ENCODE measurements at places on chromosomes 7 and 10.

- DNase-seq, result no peak
Measured at GRCh38 chr10:22022257-22023032, 18.9 kb upstream of the DNAJC1 start.

DNA sequence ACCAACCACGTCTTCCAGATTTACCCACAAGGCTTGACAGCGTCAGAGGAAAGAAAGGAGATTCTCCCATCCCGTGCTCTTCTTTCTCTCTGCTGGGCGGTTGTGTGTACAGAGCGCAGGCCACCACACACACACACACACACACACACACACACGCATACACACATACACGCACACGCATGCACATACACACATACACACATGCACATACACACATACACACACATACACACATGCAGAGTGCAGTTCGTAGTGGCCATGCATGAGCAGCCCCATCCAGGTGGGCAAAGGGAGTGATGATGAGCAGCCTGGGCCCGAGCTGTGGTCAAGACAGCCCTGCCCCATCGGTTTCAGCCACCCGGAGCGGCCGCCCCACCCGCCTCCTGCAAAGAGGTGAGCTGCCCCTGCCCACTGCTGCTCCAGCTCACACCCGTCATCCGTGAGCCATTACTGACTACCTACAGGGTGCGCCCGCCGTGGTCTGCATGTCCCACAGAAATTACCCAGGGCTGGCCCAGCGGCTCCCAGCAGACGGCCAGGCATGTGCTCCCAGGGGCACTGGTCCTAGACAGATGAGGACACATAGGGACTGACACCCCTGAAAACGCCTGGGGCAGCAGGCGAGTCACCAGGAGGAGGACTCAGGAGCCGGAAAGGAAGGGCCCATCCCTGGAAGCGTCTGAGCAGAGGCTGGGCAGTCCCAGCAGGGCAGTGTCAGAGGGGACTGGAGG, 69.6 kb downstream of the ASB13 start:
- DNase-seq, result no peak

- DNase-seq, result no peak
Measured at GRCh38 chr7:141617280-141617679, 66.1 kb downstream of the AGK start.

- DNase-seq, result peak; percentile 81
Measured at GRCh38 chr10:83166344-83166743, 973.0 kb upstream of the GHITM start.

- no peak for DNase-seq
Measured at GRCh38 chr7:120583899-120584586, 273.9 kb downstream of the TSPAN12 start.

DNA sequence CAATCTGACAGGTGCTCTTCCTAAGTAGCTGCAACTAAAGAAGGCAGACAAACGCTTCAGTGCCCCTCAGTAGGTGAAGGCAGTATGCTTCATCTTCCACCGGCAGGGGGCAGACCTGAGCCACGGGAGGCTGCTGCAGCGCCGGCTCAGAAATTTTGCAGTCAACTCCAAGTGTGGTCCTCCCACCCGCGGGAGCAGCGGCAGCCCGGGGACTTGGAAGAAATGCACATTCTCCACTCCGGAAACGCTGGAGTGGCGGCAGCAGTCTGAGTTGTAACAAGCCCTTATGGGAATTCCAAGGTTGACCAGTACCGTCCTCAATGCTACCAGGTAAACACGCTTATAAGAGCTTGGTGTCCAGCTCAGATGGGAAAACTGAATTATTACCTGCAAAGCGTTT, 3.4 kb downstream of the IGFBP3 start:
- DNase-seq, result peak; percentile 84

GRCh38 chr10:33237736-33238624, 96.5 kb downstream of the NRP1 start:
- no peak for DNase-seq

DNA sequence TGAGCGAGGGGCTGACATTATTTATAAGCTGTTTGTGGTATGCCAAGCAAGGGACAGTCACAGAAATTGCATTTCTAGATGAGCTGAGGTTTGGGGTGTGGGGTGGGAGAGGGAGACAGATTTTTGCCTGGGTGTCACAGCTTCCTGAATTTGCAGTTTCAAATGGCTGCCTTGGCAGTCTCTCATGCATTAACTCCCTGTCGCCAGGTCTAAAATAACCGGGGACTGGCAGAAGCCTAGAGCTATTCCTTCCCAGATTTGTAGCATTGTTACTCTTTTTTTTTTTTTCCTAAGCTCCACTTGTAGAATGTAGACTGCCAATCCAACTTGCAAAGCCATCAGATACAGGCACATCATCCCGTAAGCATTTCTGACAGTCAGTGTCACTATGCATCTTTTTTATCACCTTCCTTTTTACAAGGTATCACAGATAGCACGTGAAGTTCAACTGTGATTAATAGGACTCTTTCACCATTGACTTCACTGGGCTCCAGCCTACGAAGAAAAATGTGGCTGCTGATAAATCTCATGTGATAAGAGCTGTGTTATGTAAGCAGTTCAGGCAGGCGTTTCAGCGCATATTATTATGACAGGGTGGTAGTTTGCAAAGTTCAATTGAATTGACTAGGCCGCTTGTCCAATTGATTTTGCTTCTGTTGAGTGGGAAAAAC, 130.7 kb upstream of the CELF2 start:
- no peak for DNase-seq

- DNase-seq, result no peak
Measured at GRCh38 chr7:112770051-112770450, 20.1 kb downstream of the TMEM168 start.

- DNase-seq, result no peak
Measured at GRCh38 chr7:113921363-113921762, 2.6 kb upstream of the PPP1R3A start.

GRCh38 chr7:95126053-95126709, 198.2 kb downstream of the PON1 start:
- no peak for DNase-seq

- no peak for DNase-seq
Measured at GRCh38 chr10:74586088-74586585, 240.3 kb upstream of the KAT6B start.

DNA sequence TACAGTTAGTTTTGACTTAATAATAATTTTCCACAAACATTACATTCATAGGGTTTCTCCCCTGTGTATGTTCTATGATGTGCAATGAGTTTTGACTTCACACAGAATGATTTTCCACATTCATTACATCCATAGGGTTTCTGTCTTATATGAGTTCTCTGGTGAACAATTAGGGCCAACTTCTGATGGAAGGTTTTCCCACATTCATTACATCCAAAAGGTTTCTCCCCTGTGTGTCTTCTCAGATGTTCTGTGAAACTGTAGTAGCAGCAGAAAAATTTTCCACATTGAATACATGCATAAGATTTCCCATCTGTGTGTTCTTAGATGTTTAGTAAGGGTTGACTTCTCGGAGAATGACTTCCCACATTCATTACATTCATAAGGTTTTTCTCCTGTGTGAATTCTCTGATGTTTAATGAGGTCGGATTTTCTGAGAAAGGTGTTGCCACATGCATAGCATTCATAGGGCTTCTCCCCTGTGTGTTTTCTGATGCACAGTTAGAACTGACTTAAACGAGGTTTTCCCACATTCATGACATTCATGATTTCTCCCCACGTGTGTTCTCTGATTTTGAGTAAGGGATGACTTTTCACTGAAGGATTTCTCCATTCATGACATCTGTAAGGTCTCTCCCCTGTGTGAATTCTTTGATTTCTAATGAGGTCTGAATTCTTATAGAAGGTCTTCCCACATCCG, 118.5 kb downstream of the ZNF33B start:
- DNase-seq, result no peak

DNA sequence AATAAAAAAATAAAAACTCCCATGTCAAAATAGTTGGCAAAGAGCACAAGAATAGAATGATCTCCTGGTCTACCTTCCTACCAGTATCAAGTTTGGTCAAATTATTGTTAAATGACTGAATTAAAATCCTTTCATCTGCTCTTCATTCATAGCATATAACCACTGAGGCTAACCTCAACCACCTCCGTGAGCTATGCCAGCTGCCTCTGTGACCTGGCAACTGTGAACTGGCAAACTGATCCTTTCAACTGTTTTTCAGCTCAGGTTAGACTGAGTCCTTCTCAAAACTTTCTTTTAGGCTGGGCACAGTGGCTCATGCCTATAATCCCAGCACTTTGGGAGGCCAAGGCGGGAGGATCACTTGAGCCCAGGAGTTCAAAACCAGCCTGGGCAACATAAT, 36.1 kb downstream of the NUDCD3 start:
- no peak for DNase-seq

DNA sequence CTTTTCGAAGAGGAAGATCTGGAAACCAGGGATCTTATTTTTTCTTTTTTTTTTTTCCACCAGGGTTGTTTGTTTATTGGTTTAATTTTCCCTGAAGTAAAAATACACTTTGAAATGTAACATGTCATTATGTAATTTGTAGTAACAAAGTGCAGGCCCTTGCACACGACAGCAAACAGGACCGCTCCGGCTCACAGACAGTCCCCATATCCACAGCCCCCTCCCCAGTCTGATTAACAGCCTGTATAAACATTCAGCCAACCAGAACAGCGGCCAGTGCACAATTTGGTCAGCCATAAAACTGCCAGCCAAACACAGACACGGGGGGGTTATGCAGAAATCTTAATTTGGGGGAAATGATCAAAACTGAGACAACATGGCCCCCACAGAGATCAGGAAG, 431.6 kb upstream of the NPVF start:
- DNase-seq, result no peak

DNA sequence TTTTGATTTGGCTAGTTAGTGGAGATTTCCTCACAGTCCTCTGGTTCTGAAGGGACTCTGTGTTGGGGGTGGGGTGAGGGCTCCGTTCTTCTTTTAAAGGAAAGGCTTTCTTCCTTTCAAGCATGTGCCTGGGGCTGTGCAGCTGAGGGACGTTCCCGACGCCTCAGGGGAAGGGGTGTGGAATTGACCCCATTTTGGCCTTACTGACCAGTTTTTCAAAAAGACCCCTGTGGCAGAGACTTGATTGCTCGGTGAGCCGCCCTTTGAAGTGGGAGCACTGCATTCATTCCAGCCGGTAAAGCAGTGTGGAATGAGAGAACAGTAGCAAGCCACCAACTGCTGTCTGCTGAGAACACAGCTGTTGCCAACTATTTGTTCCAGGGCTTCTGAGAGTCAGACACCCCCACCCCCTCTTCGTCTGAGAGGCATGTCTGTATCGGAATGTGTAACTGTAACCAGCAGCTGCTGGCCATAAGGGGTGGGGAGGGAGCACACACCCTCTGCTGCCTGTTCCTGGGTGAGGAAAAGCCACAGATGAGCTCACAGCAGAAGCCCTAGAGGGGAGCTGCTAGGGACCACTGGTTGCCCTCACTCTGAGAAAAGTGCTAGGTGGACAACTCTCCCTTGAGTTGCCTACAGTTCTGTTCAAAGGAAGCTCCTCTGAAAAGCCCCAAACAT, 33.2 kb downstream of the WBP1L start:
- peak; percentile 85 for DNase-seq

DNA sequence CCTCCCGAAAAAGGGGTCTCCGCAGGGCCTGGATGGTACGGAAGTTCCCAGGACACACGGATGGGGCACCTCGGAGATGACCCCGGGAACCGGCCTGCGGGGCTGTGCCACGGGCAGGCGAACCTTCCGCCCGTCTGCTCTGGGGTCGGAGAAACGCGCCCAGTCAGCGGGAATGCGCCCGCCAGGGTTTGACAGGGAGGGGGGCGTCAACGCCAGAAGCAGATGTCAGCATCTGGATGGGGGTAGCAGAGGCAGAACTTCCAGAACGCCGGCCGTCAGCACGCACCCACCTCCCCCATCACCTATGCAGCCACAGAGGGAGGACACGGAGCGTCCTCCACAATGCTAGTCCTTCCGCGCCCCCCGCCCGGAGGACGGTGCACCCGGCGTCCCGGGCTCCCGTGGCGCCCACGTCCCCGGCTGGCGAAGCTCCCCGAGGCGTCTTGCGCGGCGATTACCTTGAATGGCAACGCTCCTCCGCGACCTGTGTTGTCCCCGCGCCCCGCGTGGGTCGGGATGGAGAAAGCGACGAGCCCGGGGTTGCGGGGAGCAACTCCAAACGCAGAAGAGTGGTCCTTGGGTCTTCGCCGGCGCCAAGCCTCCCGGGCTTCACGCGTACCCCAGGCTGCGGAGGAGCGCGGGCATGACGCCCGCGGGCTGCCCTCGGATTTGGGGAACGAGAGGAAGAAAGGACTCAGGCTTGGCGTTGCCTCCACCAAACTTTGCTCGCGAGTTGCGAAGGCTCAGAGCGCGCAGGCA, 561 bp downstream of the FGFR2 start:
- DNase-seq, result peak; percentile 65

- DNase-seq, result no peak
Measured at GRCh38 chr10:6232846-6233724, 30.4 kb downstream of the PFKFB3 start.

- peak; percentile 76 for DNase-seq
Measured at GRCh38 chr7:84811362-84811761, 375.5 kb downstream of the SEMA3D start.

DNA sequence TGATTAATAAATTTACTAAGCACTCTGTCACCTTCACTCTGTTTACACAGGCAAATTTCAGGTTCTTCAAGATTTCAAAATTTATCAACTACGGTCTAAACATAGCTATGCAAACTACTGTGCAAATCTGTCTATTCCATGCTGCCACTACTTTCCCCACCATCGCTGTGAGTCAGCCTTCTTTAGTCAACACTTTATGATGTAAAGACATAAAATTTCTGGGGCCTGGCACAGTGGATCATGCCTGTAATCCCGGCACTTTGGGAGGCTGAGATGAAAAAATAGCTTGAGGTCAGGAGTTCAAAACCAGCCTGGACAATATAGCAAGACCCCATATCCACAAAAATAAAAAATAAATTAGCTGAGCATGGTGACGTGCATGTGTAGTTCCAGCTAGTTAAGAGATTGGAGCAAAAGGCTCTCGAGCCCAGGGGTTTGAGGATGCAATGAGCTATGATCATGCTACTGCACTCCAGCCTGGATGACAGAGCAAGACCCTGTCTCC, 42.6 kb downstream of the CNOT4 start:
- DNase-seq, result no peak

- no peak for DNase-seq
Measured at GRCh38 chr7:105402221-105403095, 13.7 kb upstream of the SRPK2 start.

DNA sequence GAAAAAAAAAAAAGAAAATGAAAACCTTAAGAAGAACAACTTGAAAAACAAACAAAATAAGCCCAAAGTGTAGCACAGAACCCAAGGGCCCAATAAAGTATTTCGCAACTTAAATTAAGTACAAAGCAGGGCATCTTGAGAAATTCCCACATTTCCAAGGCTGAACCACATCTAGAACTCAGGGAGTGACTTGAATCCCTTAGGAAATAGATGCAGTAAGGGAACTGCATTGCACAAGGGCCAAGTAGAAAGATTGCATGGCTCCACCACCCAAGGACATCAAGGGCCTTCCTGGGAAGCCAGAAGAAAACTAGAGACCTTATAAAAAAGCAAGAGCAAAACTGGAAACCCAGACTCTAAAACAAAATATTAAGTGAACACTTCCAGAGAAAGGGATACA, 352.7 kb downstream of the CXCL12 start:
- no peak for DNase-seq

- no peak for DNase-seq
Measured at GRCh38 chr10:34748357-34748756, 66.7 kb downstream of the PARD3 start.

GRCh38 chr7:157865351-157866165, 528.8 kb downstream of the DNAJB6 start:
- no peak for DNase-seq

GRCh38 chr7:152899004-152899403, 139.5 kb downstream of the ACTR3B start:
- DNase-seq, result no peak

- no peak for DNase-seq
Measured at GRCh38 chr7:113464096-113464855, 345.9 kb upstream of the SMIM30 start.

GRCh38 chr10:1266033-1266802, 210.0 kb downstream of the WDR37 start:
- DNase-seq, result no peak
